Activated CD4-positive, alpha-beta T cell treated with anti-CD3 and anti-CD28 coated beads for 4 hours (primary cell): ENCODE measurements at places on chromosomes 12 and 14.

GRCh38 chr12:75579552-75579951 is 68.1 kb upstream of the KRR1 start:
- DNase-seq: no peak

DNA sequence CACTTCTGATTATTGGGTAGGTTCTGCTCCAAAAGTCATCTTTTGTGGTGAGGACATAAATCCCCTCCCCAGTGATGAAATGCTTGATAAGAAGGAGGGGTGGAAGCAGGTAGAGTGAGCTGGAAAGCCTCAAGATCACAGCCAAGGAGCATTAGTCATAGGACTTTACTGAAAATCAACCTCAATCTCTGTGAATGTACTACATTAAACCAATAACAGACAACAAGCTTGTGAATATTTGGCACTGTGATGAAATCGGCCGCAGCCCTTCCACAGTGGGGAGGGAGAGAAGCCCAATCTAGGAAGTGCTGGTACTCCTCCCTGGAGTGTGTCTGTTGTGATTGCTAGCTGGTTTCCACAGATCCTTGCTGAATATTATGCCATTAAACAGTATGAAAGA is 41.2 kb upstream of the PTCSC3 start:
- DNase-seq: no peak

DNA sequence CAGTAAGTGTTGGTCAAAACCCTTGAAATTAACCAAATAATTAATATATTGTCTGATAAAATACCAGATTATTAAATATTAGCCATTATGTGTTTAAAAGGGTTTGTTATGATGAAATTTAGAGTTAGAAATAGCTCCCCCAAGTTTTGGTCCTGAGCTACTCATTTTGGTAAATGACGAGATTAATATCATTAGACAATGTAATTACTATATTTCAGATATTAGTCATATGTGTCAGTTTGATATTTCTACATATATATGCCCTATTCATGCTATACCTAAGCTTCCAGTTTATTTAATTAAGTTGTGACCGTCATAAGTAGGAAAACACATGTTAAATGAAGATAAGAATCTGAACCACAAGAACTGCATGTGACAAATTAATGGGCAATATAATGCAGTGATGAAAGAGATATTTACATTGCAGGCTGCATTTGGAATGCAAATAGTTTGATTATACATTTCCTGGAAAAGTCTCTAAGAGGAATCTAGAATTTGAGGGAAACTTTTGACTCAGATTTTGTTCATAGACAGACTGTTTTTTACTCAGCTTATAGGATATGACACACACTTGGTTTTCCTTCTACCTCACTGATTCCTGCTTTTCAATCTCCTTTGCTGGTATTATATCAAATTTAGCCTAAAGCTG is 70.5 kb downstream of the TBC1D30 start:
- DNase-seq: no peak

GRCh38 chr14:23354990-23355389 is 2.3 kb upstream of the SLC22A17 start:
- DNase-seq: no peak

DNA sequence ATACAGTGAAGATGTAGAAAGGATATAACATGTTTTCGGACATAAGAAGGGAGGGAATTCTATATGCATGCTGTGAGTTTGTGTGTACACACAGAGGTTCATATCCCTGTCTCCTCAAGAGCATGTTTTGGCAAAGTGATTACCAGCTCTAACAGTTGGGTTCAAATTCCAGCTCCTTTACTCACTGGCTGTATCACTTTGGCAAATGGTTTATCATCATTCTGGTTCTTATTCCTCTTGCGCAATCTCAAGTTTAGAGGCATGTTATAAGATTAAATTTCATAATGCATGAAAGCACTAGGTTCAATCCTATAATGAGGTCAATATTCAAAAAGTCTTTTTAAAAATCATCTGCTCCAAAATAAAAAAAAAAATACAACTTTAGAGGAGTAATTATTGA is 107.7 kb upstream of the LRFN5 start:
- DNase-seq: no peak

GRCh38 chr12:68481181-68481941 is 129.3 kb upstream of the RAP1B start:
- DNase-seq: no peak

DNA sequence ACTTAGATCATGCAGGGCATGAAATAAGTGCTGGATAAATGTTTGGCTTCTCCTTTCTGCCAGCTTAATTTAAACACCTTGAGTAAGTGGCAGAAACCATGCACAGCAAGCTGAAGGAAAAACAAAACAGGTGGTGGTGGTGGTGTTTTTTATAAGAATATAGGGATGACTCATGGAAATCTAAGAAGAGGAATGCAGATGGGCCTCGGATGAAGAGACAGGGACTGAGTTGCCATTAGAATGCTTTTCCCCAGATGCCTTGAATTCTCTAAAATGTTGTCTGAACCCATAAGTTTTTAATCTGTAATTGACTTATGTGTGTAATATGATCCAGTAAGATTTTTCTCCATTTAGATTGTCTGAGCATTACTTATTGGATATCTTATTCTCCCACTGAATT is 93.1 kb upstream of the ZDHHC17 start:
- DNase-seq: no peak

- no peak for DNase-seq
Observed at GRCh38 chr12:132718644-132719043, 8.0 kb downstream of the PGAM5 start.

GRCh38 chr12:45939759-45940158 is 50.6 kb downstream of the SCAF11 start:
- no peak for DNase-seq

GRCh38 chr14:94113908-94114588 is 3.5 kb downstream of the IFI27 start:
- DNase-seq: no peak

DNA sequence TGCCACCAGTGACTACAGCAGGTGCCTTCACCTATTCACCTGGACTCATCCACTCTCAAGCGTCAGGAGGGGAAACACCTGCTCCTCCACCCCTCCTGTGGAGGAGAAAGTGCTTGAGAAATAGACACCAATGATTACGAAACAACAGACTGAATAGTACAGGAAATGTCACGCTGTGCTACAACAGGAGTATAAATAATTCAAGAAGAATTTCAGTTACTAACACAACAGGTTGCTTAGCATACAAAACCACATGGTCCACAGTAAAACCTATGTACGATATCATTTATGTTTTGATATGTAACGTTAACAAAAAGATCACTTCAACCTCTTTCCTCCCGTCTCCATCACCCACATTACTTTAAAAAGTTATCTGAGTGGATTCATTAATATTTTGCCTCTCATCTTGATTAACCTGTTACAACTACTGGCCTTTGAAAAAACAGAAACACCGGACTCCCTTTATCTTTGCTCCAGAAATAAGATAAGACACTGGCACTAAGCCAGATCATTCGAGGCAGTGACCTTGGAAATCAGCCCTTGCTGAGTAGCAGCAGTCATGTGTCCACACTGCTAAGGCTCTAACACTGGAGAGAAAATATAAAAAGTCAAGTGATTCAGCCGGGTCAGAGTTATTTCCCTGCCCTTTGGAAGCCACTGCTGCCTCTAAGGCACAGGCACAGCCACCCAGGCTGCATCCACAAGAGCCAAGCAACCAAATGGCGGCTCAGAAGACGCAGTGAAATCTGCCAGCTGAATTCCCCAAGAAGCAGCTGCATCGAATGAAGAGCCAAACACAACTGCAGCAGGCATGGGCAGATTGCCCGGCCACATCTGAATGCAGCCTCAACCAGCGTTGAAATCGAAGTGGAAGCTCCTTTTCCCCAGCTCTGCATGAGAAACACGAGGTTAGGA is 40.9 kb downstream of the NT5DC3 start:
- no peak for DNase-seq
